HFFc6 (cell line): ENCODE measurements at places on chromosomes 3 and 15. TPM values are rescaled to one million over a fixed set of nuclear protein-coding genes. Genes with fewer than 3 reads are reported as not detected.

Gene ZNF620
- 0.59 to 0.75 TPM (median 0.67 TPM) in 3 replicates for total RNA-seq

Gene P2RY13
- total RNA-seq: not detected in 3 replicates

Gene TRH
- not detected in 3 replicates for total RNA-seq

Gene PLA2G4E
- total RNA-seq: not detected in 3 replicates

Gene SMCO1
- not detected in 2 replicates for total RNA-seq

Gene MASP1
- total RNA-seq: 31.5 to 109 TPM (median 33.9 TPM) in 3 replicates

Gene NEO1
- 6.0 to 17.1 TPM (median 7.1 TPM) in 3 replicates for total RNA-seq

DNA sequence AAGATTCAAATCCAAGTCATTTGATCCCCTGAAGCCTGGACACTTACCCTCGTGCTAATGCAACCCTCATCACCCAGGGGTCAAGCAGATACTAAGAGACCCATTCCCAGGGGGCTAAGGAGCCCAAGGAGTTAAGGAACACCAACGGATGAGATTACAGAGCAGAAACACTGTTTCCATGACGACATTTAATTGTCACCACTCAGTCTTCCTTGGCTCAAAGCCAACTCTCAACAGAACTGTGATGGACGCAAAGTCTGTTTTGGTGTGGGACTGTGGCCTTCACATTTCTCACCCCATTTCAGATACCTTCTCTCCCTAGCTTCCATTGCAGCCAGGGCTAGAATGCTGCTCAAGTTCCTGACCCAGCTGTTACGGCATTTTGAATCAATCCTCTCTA is 383.5 kb upstream of the WNT5A start:
- no peak for DNase-seq

DNA sequence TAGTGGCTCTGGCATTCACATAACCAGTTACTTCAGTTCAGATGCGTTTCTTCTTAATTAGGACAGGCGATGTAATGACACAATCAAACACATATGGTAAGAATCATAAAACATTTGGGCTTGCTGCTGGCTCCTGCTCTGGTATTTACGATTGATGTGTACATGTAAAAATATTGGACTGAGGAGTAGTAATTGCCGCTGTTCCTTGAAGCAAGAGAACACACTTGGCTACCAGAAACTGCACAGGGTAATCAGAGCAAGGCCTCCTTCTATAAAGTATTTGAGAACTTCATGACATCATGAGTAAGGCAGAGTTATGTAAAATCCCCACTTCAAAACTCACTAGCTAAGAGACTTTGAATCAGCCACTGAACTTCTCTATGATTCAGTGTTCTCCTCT is 158.1 kb downstream of the SSR3 start:
- no peak for DNase-seq

DNA sequence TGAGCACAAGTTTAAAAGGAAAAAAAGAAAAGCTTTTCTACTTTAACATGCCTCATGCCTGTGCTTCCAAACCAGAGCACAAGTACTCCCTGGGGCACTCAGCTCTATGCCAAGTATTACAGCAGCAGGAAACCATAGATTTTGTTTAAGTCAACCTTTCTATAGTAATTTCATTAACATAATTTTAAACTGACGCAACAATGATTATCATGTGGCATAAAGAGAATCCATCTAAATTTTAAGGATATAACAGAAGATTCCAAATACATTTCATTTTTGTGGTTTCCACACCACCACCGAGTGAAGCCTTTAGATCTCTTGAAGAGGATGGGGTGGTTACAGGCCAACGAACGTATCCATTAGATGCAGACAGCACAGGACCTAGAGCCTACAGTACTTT is 112.1 kb downstream of the TNIK start:
- DNase-seq: no peak

- DNase-seq: no peak
Measured at GRCh38 chr3:58144478-58145325, 66.1 kb downstream of the DNASE1L3 start.

GRCh38 chr15:95784508-95784907 is 546.0 kb upstream of the NR2F2 start:
- DNase-seq: no peak

GRCh38 chr3:180416111-180416594 is 185.8 kb upstream of the TTC14 start:
- no peak for DNase-seq

DNA sequence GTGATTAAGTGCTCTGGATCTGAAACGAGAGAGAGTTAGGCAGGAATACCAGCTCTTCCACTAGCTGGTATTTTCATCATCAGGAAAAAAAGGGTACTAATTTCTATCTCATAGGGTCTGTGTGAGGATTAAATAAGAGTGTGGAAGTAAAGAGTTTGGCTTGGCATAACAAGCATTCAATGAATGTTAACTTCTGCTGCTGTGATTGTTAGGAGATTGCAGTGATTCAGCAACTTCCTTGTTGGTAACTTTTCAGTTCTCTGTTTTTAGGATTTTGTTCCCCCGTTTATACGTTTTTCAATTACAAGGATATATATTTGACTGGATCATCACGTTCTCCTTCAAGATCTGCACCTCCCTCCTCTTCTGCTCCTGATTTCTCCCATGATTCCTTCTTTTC is 65.9 kb upstream of the MYO5C start:
- DNase-seq: no peak
